ENCODE measurements at places on chromosomes 1 and 21.

GRCh38 chr1:234047123-234047522 lies 142.6 kb downstream of the SLC35F3 start:
- no peak for DNase-seq

DNA sequence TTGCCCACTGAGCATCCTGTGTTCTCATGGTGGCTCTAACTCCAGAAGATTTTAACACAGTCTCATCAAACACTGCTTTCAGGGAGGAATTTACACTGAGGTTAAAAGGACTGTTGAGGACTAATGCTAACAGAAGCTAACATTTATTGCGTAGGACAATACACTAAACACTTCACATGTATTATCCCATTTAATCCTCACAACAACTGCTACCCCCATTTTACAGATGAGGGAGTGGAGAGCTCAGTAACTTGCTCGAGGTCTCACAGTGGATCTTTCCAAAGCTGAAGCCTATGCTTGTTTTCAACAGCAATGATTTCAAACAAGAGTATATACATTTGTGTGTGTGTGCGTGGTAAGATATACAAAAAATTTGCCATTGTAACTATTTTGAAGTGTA lies 13.9 kb downstream of the ATF3 start:
- no peak for DNase-seq

DNA sequence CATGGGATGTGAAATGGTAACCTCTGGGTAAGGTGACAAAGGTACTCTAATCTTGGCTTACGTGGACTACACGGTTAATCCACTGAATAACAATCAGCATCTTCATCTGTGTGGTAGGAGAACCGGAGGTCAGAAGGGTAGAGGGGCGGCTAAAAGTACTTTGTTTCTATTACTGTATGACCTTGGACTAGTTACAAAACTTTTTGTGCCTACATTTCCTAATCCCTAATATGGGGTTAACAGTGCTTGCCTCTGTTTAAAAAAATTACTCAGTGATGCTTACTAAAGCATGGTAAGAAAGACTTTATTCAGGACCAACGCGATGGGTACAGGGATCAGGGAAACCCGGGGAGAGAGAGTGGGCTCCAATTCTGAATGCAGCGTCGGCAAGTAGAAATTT lies 1.7 kb upstream of the MRPS6 start:
- DNase-seq: no peak

- DNase-seq: no peak
Measured at GRCh38 chr1:82099170-82099569, 298.4 kb downstream of the ADGRL2 start.

DNA sequence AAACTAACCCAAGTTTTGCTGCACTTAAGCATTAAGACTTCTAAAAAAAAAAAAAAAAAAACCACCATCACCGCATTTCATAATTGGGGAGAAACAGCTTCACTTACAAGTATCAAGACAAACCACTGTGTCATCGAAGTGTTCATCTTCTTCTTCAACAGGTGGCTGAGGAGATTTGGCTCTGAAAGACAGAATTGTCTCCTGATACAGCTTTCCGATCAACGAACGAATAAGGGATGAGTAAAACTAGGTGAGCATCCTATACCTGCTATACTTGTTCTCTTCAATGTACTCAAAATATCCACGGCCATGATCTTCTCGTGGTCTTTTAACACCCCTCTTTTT lies 2.0 kb downstream of the HNRNPU start:
- no peak for DNase-seq

DNA sequence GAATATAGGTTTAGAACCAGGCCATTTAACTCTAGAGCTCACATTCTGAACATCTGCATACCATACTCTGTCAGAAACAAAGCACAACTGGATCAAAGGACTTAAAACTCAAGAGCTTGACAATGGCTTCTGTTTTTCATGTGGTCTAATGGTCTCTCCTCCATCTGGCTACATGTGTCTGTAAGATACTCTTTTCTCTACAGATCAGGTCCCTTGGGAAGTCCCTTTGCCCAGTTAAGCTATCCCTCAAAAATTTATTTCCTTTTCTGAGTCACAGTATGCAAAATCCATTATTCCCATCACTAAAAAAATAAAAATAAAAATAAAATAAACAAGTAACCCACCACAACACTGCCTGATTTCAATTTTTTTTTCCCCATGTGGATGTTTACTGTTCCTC lies 357.0 kb upstream of the PRMT6 start:
- no peak for DNase-seq
